GM12878 (cell line): ENCODE measurements at places on chromosomes 2 and 18. TPM values are rescaled to one million over a fixed set of nuclear protein-coding genes. Genes with fewer than 3 reads are reported as not detected.

DNA sequence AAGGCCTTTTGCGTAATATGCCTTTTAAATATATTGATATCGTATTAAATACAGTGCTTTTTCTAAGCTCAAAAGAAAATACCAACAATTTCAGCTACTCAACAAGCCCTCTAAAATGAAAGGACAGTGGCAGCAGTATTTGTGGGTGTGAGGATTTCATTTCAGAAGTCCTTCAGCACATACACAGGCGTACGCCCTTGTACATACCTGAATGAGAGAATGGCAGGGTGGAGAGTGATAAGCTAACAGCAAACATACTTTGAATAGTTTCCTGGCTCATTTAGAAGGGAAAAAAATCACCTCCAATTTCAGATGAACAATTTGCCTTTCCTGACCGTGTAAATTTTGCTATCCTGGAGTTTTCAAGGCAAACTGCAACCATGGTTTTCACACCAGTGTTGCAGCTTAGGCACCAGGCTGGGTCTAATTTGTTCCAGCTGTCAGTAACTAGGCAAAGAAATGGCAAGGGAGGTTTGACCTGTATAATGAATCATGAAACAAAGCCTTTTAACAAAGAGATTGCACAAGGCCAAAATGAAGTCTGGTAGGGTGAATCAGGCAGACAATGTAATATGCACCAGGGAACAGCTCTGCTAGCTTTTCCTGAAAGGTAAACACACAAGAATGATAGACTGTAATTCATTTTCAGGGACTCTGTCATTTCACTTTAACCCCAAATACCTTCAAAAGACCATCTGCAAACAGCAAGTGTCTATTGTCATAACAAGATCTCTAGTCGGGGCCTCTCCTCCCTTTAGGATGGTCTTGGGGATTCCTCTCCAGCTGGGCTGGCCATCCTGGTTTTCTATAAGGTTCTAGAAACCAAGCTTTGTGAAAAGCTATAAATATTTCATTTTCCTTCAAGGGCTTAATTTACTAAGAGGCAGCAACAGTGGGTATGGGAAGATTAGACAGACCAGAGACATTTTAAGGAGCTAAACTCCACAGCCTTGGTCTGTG lies 11.5 kb downstream of the ANKRD29 start:
- DNase-seq = no peak
- no peak overlapping the region for H3K4me3 ChIP-seq
- no peaks in the 10 kb centered on the region; the same call in 1 of the 2 replicates for H3K27me3 ChIP-seq
- no peak overlapping the region for H3K27ac ChIP-seq
- H3K4me1 ChIP-seq = no peaks in the 10 kb centered on the region
- H3K36me3 ChIP-seq = no peaks in the 10 kb centered on the region

Gene KLHL30
- 0.03 TPM in 1 of 2 replicates, not detected in the other for polyA plus RNA-seq

DNA sequence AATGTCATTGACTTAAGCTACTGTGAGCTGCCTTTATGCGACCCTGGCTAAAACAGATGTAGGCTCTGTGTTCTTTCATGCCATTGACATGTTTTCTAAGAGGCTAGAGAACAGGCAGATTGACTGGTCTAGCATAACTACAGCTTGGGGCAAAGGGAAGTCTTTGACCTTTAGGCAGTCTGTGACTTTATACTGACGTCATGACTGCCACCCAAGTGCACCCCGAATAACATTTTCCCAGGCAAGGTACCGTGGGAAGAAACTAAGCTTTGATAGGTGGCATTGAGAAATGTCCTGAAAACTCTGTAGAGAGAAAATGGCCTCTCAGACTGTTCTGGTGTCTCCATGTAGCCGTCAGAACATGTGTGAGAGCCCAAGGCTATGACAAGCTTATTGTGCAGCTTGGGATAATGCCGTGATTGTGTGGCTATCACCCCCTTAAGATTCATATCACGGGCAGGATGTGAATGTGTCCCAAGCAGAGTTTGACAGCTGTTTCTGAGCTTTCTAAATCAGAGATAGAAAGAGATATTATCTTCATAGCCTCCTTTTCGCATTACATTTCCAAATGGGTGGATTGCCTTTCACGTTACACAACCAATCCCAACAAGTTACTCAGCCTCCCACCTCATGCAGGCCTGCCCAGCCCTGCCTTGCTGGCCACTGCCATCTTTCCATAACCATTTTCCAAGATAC lies 672.2 kb upstream of the ACVR2A start:
- no peak for DNase-seq
- no peaks in the 10 kb centered on the region for H3K36me3 ChIP-seq
- no peak overlapping the region for H3K27ac ChIP-seq
- no peaks in the 10 kb centered on the region for H3K27me3 ChIP-seq
- no peaks in the 10 kb centered on the region for H3K4me1 ChIP-seq

Gene FEV
- not detected in 2 replicates for polyA plus RNA-seq

Gene SUPT7L
- polyA plus RNA-seq = 18.4 and 19.7 TPM in 2 replicates

Gene EN1
- polyA plus RNA-seq = not detected in 2 replicates

Gene POLR1A
- 20.8 and 24.0 TPM in 2 replicates for polyA plus RNA-seq

- no peaks in the 10 kb centered on the region for H3K36me3 ChIP-seq
- H3K27ac ChIP-seq = no peak overlapping the region
- no peak overlapping the region for H3K4me3 ChIP-seq
- H3K27me3 ChIP-seq = no peaks in the 10 kb centered on the region
- no peak for DNase-seq
Measured at GRCh38 chr2:5394223-5394622, 298.0 kb upstream of the SOX11 start.

GRCh38 chr2:191618786-191619185 lies 59.1 kb upstream of the NABP1 start:
- H3K27me3 ChIP-seq = no peaks in the 10 kb centered on the region
- H3K27ac ChIP-seq = no peak overlapping the region
- H3K36me3 ChIP-seq = no peaks in the 10 kb centered on the region
- peaks cover 13% of the 10 kb centered on the region for H3K4me1 ChIP-seq

DNA sequence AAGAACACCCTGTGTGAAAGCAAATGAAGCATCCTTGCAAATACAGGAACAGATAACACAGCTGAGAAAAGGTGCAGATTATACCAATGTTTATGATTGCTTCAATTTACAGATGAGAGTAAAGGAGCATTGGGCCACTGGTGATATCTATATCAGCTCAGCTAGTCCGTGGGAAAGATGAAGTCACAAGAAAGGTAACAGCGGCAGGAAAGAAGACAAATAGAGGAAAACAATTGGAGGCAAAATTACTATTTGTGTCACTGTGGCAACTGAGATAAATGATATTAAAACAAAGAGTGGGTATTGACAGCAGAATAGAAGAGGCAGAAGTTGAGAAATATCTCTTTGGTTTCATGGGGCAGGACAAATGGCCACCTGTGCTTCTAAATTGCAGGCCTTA lies 121.2 kb upstream of the CAVIN2 start:
- H3K4me1 ChIP-seq = no peaks in the 10 kb centered on the region
- H3K4me3 ChIP-seq = no peak overlapping the region
- no peak overlapping the region for H3K27ac ChIP-seq

Gene ARHGEF4
- polyA plus RNA-seq = 0.24 TPM in 1 of 2 replicates, not detected in the other

- no peak overlapping the region for H3K4me3 ChIP-seq
- no peaks in the 10 kb centered on the region; the same call in 1 of the 2 replicates for H3K27me3 ChIP-seq
- no peak for DNase-seq
- no peaks in the 10 kb centered on the region for H3K4me1 ChIP-seq
- no peaks in the 10 kb centered on the region for H3K36me3 ChIP-seq
Measured at GRCh38 chr18:824179-824578, 12.1 kb upstream of the YES1 start.

- H3K27me3 ChIP-seq = no peaks in the 10 kb centered on the region
- H3K4me3 ChIP-seq = no peak overlapping the region
- peaks cover 2% of the 10 kb centered on the region; the same call in 1 of the 2 replicates for H3K4me1 ChIP-seq
- no peaks in the 10 kb centered on the region for H3K36me3 ChIP-seq
Measured at GRCh38 chr2:153228904-153229303, 249.7 kb downstream of the RPRM start.

Gene SERPINB11
- polyA plus RNA-seq = not detected in 2 replicates

- H3K27me3 ChIP-seq = no peaks in the 10 kb centered on the region
- peaks cover 66% of the 10 kb centered on the region for H3K4me1 ChIP-seq
Measured at GRCh38 chr2:46984040-46984439, 68.4 kb upstream of the MCFD2 start.

Gene NPHP1
- 1.8 and 2.0 TPM in 2 replicates for polyA plus RNA-seq

DNA sequence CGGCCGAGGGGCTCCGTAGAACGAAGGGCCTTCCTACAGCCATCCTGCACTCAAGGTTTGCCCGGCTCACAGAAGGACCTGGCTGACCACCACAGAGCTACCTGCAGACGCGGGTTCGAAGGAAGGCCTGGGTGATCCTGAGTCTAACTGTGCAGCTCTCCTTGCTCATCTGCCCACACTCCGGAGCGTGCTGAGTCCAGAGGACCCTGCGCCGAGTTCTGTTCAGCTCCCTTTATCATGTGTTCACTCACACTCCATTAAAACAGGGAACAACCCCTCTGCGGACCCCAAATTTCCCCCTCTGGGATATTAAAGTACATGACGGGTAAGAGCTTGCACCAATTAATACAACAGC lies 138.3 kb downstream of the PXDN start:
- no peaks in the 10 kb centered on the region for H3K27me3 ChIP-seq
- no peak for DNase-seq
- H3K4me1 ChIP-seq = no peaks in the 10 kb centered on the region
- H3K27ac ChIP-seq = no peak overlapping the region

DNA sequence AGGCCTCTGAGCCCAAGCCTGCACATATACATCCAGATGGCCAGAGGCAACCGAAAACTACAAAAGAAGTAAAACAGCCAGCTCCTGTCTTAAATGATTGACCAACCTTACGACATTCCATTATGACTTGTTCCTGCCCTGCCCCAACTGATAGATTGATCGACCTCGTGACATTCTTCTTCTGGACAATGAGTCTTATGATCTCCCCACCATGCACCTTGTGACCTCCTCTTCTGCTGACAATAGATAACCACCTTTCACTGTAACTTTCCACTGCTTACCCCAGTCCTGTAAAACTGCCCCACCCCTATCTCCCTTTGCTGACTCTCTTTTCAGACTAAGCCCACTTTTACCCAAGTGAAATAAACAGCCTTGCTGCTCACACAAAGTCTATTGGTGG lies 670.0 kb upstream of the PKDCC start:
- DNase-seq = no peak
- H3K4me1 ChIP-seq = no peaks in the 10 kb centered on the region
- H3K4me3 ChIP-seq = no peak overlapping the region
- H3K36me3 ChIP-seq = no peaks in the 10 kb centered on the region

DNA sequence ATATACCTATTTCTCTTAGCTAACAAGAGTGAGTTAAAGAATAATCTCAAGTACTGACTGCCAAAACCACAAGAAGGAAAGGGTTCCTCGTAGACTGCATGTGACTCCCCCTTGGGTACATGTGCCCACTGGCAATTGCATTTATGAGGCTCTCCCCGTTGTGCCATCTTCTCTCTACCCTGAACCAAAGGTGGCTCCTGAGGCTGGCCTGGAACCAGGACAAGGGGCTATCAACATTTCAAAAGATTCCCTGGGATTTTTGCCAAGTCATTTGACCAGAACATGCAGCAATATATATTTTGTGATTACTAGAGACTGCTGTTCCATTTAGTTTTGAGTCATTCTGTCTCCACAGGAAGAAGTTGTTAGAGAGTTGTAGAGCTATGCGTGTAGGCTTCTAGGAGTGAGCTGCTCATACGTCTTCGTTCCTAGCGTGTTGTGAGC lies 45.8 kb downstream of the LAMA3 start:
- no peaks in the 10 kb centered on the region for H3K27me3 ChIP-seq
- no peak overlapping the region for H3K27ac ChIP-seq
- H3K4me3 ChIP-seq = no peak overlapping the region
- peaks cover 12% of the 10 kb centered on the region for H3K4me1 ChIP-seq
- no peaks in the 10 kb centered on the region for H3K36me3 ChIP-seq

Gene SERTAD2
- polyA plus RNA-seq = 19.2 and 20.8 TPM in 2 replicates

Gene NEU2
- polyA plus RNA-seq = not detected in 2 replicates

- no peaks in the 10 kb centered on the region for H3K27me3 ChIP-seq
- H3K4me1 ChIP-seq = no peaks in the 10 kb centered on the region
- no peak for DNase-seq
- no peak overlapping the region for H3K27ac ChIP-seq
- no peak overlapping the region for H3K4me3 ChIP-seq
- H3K36me3 ChIP-seq = no peaks in the 10 kb centered on the region
Measured at GRCh38 chr2:39424951-39425350, 12.1 kb downstream of the MAP4K3 start.

- H3K4me1 ChIP-seq = no peaks in the 10 kb centered on the region
- no peak for DNase-seq
- no peaks in the 10 kb centered on the region for H3K27me3 ChIP-seq
- no peaks in the 10 kb centered on the region for H3K36me3 ChIP-seq
- H3K27ac ChIP-seq = no peak overlapping the region
- no peak overlapping the region for H3K4me3 ChIP-seq
Measured at GRCh38 chr2:214069254-214069653, 341.6 kb upstream of the VWC2L start.

GRCh38 chr2:200377355-200378336 lies 71.2 kb downstream of the SPATS2L start:
- no peaks in the 10 kb centered on the region for H3K36me3 ChIP-seq
- H3K4me3 ChIP-seq = no peak overlapping the region
- no peak for DNase-seq
- no peaks in the 10 kb centered on the region for H3K27me3 ChIP-seq
- no peak overlapping the region for H3K27ac ChIP-seq

- DNase-seq = no peak
- no peaks in the 10 kb centered on the region for H3K4me1 ChIP-seq
- no peaks in the 10 kb centered on the region for H3K27me3 ChIP-seq
- no peak overlapping the region for H3K4me3 ChIP-seq
- no peaks in the 10 kb centered on the region for H3K36me3 ChIP-seq
Measured at GRCh38 chr2:54191361-54192135, 64.5 kb downstream of the TSPYL6 start.

Gene GAD1
- 0.78 and 0.84 TPM in 2 replicates for polyA plus RNA-seq

GRCh38 chr2:75319951-75320350 lies 120.6 kb upstream of the TACR1 start:
- no peak for DNase-seq
- H3K27me3 ChIP-seq = no peaks in the 10 kb centered on the region
- H3K27ac ChIP-seq = no peak overlapping the region
- no peaks in the 10 kb centered on the region; the same call in 1 of the 2 replicates for H3K4me1 ChIP-seq
- no peak overlapping the region for H3K4me3 ChIP-seq

DNA sequence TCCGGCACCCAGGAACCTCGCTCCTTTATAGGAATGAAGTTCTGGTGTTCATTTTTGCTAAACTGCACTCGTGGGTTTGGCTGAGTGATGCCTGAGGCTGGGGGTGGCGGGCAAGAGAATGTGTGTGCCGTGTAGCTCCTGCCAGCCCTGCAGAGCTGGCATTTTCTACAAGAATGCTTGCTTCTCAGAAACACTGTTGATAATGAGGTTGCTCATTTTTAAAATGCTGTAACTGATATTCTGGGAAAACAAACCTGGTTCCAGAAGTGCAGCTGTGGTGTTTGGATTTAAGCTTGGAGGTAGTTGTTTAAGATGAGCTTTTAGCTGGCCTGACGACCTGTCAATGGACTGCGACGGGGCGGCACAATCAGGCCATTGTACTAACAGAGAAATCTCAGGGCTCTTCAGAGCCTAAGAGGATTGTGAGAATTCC lies 511.9 kb upstream of the TNP1 start:
- no peak overlapping the region for H3K27ac ChIP-seq
- H3K4me1 ChIP-seq = no peaks in the 10 kb centered on the region
- DNase-seq = no peak
- no peak overlapping the region for H3K4me3 ChIP-seq
- H3K36me3 ChIP-seq = no peaks in the 10 kb centered on the region
- H3K27me3 ChIP-seq = no peaks in the 10 kb centered on the region; the same call in 1 of the 2 replicates

- no peak overlapping the region for H3K27ac ChIP-seq
- no peaks in the 10 kb centered on the region; the same call in 1 of the 2 replicates for H3K27me3 ChIP-seq
- no peak for DNase-seq
- no peaks in the 10 kb centered on the region for H3K4me1 ChIP-seq
- H3K36me3 ChIP-seq = no peaks in the 10 kb centered on the region
Measured at GRCh38 chr18:5962362-5962761, 67.0 kb upstream of the TMEM200C start.

Gene CXCR1
- polyA plus RNA-seq = not detected in 2 replicates

- no peaks in the 10 kb centered on the region; the same call in 1 of the 2 replicates for H3K36me3 ChIP-seq
- peaks cover 4% of the 10 kb centered on the region for H3K4me1 ChIP-seq
- no peaks in the 10 kb centered on the region for H3K27me3 ChIP-seq
- no peak overlapping the region for H3K4me3 ChIP-seq
Measured at GRCh38 chr18:48670751-48671560, 132.1 kb downstream of the CTIF start.

Gene CABLES1
- polyA plus RNA-seq = 3.1 and 4.9 TPM in 2 replicates
